ENCODE measurements at places on chromosomes 5 and 9.

DNA sequence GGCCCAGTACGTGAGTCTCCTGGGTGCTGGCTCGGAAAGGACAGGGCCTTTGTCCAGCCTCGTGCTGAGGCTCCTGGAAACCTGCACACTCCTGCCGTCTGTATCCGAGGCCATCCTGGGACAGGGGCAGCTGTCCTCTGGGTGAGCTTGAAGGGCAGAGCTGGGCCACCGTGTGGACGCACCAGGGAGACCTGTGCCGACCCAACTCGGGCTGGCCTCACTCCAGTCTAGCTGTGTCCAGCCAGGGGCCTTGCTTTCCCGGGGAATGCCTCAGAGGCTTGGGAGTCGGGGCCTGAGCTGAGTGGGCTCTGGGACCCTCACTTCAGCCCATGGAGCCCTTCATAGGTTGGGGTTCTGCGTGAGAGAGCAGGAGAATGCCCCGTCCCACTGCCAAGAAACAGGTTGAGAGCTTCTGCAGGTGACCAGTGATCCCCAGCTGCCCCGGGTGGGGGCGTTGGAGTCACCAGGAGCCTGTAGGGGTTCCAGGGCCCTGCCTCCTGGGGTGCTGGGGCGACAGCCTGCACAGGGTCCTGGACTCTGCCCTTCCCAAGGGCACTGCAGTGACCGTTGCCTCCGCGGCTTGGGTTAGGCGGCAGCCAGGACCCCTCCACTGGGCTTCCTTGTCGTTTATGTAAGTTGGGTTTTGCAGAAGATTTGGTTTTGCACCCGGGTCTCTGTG, 60.1 kb downstream of the COL5A1 start:
- DNase-seq, result no peak

GRCh38 chr9:124480621-124480981, 26.6 kb downstream of the NR5A1 start:
- DNase-seq, result no peak

GRCh38 chr5:142938266-142938880, 168.2 kb downstream of the ARHGAP26 start:
- DNase-seq, result no peak

DNA sequence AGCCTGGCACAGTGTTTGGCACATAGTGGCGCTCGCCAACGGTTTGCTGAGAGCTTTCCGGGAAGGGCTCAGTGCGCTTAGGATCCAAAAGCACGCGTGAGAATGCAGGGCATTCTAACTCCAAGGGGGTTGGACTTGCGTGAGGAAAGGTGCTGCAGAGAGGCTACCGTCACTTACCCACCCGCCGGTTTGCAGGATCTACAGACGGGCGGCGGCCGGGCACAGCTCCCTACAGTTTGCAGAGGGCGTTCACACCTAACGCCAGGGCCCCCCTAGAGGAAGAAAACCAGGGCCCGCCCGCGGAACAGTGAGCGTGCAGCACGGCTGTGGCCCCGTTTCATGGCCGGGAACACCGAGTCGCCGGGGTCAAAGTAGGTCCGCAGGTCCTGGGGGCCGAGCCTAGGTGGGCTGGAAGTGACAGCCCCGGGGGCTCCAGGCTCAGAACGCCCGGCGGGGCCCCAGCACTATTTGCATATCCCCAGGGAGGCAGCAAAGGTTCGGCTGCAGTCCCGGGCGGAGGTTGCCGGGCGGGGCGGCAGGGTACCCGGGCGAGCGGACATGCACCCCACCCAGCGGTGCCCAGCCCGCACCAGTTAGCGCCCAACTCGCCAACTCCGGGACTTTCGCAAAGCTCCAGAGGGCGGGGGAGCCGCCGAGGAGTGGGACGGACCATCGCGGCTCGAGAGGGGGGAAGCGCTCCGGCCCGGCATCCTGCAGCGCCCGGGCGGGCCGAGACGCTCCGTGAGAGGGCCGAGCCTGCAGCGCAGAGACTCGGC, 526 bp upstream of the GALNT10 start:
- peak; percentile 61 for DNase-seq

DNA sequence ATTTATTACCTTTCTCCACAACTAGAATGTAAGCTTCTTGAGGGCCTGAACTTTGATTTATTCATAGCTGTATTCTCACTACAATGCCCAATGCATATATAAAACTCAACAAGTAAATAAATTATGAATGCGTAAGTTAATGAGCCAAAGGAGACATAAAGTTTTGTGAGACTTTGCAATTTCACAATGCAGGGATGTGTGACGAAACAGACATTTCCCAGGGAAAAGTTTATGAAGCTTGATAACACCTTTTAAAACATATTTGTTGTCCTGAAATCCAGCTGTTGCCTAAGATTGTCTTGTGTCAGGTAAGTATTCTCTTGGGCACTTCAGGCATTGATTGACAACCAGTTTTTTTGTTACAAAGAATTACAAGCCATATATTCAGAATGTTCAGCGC, 800.1 kb downstream of the BRINP1 start:
- DNase-seq, result no peak

DNA sequence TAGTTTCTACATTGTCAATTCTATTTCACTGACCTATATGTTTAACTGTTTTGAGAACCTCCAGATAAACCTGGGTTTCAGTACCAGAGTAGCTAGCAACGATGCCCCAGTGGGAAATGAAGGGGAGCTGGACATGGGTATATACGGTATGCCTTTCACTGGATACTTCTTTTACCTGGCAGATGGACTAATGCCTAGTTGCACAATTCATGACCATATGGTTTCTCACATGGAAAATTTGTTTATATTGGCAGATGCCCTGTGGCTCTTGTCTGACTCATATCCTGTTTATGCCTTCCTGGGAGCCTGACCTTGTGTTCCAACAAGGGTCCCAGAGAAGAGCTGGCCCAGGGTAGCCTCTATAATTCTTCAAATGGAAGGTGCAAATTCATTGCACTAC, 144.1 kb downstream of the MAT2B start:
- DNase-seq, result no peak

DNA sequence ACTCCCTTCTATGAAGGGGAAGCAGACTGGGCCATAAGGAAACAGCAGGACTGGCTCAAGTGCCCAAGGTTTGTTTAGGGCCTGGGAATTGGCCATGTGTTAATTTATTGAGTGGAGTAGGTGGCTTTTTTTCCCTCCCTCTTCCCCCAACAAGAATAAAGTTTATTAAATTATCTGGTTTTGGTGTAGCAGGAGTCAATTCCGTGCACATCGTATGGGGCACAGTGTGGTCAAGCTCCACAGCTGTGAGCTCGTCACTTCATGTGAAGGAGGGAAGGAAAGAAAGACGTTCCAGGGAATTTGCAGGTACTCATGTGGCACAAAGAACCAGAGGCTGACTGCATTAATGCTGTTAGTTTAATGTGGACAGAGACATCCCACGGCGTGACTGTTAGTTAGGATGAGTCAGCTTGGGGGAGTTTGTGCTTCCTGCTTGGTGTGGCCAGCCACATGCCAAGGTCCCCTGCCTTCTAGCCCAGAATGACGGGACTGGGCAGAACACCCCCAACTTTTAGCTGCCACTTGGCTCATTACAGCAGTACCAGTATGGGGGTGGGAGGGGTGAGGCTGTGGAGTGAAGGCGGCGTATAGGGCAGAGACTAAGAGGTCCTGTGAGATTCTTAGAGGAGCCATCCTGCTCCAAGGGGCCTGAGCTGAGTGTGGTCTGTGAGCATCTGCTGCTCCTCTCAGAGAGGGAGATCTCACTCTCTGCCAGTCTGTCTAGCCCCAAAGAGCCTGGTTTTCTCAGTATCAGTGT, 33.2 kb downstream of the CSF1R start:
- no peak for DNase-seq

GRCh38 chr5:9447691-9448090, 98.2 kb downstream of the SEMA5A start:
- no peak for DNase-seq

GRCh38 chr9:133261103-133261752, 13.8 kb downstream of the ABO start:
- no peak for DNase-seq

GRCh38 chr5:73629456-73629855, 3.5 kb downstream of the ARHGEF28 start:
- no peak for DNase-seq

GRCh38 chr5:14415024-14415697, 166.4 kb upstream of the OTULINL start:
- no peak for DNase-seq

DNA sequence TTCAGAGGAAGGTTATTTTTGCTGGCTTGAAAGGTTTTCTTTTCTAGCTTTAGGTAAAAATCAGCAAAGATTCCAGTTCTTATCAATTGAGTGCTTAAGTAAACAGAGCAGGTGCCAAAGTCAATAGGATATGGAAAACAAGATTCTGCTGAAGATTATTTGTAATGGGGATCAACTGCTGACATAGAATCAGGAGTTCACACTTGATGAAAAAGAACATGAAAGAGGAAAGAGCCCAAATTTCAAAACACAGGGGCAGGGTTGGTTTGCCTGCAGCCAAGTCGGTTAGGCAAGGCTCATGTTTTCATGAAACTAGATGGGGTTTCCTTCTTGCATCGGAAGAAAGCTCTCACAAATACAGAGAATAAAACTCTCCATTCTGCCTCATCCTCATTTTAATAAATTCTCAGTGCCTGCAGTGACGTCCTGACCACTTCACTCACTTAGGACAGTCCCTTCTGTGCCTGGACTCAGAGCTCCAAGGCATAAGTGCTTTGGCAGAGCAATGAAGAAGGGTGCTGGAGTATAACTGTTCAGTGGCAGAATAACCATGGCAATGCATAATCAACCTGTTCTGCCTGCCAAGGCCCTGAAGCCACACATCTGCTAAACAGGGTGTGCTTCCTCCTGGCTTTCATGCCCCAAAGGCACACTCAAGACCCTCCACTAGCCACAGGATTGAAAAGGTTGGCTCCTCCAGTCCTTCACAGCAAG, 179.6 kb downstream of the GNAQ start:
- DNase-seq, result no peak

DNA sequence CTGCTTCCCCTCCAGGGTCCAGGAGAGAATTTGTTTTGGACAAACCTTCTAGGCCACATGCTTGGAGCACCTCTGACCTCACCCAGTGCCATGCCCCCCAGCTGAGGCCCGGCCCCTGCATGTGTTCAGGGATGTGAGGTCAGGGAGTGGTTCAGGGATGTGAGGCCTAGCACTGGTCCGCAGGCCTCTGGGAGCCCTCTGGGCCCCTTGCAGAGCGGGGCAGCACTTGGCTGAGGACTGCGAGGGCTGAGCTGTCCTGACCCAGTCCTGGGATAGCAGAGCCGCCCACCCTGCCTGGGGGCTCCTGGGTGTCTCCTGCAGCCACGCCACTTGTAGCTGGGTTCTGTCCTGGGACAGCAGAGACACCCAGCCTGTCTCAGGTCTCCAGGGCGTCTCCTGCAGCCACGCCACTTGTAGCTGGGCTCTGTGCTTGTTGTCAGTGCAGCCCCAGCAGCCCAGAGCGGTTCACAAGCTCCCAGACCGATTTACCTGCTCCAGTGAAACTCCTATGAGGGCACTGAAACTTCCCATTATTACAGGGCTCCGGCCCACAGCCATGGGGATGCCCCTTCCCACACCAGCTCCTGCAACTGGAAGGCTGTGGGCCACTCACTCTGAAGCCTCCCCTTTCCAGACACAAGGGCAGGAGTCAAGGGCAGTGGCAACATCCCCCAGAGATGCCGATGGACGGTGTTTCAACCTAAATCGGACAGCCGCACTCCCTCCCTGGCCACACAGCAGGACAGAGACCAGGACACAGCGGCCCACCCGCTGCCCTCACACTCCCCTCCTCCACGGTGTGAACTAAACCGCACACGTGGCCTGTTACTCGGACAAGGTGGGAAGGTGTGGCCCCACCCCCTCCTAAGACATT, 5.4 kb upstream of the CEP72 start:
- DNase-seq, result no peak

DNA sequence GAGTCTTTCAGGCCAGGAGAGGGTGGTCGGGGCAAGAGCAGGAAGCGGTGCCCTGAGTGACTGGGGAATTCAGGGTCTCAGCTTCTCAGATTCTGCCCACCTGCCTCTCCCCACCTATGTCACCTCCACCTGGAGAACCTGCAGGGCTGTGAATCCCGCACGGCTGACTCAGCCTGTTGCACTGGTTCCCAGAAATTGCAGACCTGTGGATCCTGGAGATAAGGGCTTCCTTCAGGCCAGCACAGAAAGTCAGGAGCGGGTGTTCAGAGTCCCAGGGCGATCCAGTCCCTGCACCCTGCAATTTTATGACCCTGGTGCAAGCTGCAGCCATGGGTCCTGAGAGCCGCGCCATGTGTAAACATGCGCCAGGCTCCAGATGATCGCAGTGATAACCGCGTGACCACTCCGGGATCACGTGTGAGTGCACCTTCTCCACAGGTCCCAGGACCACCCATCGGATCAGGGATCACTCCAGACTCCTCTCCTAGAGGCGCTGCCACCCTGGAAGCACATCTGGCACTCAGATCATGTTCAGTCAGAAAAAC, 17.8 kb downstream of the IRX4 start:
- no peak for DNase-seq

DNA sequence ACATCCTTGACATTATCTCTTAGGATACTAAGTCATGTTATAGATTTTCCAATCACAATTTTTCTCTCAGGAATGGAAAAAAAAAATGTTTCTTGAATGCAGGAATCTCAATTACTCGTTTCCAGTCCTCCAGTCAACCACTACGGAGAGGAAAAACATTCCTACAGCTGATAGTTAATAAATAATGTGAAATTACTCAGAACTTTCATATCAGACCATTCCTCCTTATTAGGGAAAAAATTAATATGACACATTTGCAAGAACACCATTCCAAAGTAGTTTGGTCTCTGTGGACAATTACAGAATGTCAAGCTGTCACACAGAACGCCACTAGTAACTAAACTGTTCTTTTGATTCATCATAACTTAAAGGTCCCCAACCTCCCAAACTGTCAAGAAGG, 31.5 kb downstream of the MED27 start:
- DNase-seq, result no peak

- no peak for DNase-seq
Observed at GRCh38 chr9:14957109-14957508, 46.9 kb upstream of the FREM1 start.

- DNase-seq, result no peak
Observed at GRCh38 chr5:166338801-166339200, 1952.6 kb upstream of the WWC1 start.

GRCh38 chr5:100788417-100788816, 114.7 kb downstream of the ST8SIA4 start:
- no peak for DNase-seq
